Mucosa of gallbladder (tissue), 1 donor: ENCODE measurements at places on chromosomes 12 and 14. TPM values are rescaled to one million over a fixed set of nuclear protein-coding genes. Genes with fewer than 3 reads are reported as not detected.

The TAS2R10 gene
- 0.92 TPM for total RNA-seq

The LRRC43 gene
- 3.5 TPM for total RNA-seq

The CAPS2 gene
- 12.4 TPM for total RNA-seq

The LRP1 gene
- total RNA-seq, result 241 TPM

The EID3 gene
- total RNA-seq, result 3.9 TPM

The CCDC198 gene
- 110 TPM for total RNA-seq

The SEC23A gene
- 72.3 TPM for total RNA-seq

The POTEM gene
- total RNA-seq, result not detected

The DHRS2 gene
- 0.43 TPM for total RNA-seq

The TAS2R43 gene
- total RNA-seq, result 0.35 TPM

DNA sequence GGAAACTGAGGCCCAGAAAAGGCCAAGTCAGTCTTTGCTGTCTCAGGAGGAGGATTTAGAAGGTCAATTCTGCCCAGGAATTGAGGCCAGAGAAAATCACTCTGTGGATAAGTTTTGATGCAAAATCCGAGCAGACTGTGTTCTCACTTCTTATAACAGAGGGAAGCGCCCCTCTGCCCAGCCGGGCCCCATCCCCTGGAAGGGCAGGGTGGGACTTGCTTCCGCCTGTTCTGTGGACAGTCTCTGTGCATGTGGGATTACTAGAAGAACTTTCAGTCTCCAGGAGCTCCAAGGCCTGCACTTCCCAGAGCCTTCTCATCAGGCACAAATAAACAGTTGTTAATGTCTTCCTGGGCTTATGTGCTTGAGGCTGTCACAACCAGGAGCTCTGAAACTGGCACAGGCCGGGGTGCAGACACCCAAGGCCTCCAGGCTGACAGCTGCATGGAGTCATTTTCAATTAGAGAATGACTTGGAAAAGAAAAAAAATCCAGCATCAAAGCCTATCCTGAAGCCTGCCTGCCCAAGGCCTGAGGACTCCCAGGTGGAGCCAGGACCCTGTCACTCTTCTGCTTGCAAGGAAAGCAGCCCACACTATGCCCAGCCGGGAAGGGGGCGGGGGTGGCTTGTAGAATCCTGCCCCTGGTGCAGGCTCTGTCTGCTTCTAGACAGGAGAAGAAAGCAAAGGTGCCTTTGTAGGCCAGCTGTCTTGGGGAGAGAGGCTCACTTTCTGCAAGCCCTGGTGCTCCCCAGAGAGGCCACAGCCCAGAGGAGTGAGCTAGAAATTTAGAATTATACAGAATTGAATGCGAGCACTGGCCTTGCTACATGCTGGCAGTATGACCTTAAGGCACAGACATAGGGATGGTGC, 84.7 kb downstream of the NTF3 start:
- DNase-seq, result no peak

DNA sequence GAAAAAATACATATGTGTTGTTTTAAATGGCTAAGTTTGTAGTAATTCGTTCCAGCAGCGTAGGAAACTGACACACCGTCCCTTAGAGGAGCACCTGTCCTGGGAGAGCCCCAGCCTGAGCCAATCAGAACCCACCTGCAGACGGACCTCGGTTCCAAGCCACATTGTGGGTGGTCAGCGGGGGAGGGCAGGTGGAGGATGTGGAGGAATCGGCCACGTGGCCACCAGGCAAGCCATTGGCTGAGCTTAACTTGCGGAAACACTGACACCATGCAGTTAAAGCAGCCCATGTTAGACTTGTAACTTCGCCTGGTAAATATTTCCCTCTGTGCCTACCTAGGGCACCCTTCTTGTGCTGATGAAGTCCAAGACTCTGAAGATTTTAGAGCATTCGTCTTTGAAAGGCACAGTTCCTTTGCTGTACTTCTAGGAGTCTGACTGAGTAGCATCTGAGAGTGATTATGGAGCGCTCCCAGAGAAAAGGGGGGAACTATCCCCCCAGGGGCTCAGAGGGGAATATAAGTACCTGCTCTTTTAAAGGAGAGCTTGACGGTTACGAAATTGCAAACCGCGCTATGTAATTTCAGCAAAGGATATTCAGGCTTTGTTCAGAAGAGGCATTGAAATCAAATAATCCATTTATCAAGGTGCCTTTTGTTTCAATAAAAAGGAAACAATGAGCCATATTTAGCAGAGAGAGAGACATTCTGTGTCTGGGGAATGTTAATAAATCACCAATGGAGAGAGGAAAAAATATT, 135.7 kb downstream of the TMEM132C start:
- no peak for DNase-seq

DNA sequence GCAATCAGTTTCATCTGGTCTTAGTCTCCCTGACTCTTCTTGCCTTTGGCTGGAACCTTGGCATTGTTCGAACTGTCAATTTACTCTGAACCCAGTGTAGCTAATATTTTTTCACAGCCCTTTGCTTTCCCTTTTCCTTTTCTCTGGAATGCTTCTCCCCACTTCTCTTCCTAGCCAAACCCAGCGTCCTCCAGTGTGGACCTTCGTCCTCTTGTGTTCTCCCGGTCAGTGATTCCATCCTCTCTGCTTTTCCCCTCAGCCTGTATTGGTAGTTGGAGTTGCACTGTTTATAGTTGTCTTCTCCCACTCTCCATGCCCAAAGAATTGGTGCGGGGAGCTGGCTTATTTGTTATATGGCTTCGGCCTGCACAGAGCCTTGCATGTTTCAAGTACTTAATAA, 9.4 kb downstream of the ACVR1B start:
- no peak for DNase-seq

DNA sequence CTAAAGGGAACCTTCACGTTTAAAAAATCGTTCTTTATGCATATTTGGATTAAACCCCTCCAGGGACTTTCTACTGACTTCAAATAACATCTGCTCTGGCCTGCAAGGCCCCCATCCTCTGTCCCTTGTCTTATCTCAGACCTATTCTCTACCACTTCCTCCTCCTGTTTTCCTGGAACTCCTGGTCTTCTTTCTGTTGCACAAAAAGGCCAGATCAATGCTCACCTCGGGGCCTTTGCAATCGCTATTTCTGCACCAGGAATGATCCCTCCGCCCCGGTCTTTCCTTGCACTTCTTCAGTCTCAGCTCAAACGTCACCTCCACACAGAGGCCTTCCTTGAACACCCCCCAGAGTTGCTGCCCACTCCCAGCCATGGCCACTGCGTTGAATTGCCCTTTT, 57.6 kb upstream of the BEGAIN start:
- DNase-seq, result no peak

DNA sequence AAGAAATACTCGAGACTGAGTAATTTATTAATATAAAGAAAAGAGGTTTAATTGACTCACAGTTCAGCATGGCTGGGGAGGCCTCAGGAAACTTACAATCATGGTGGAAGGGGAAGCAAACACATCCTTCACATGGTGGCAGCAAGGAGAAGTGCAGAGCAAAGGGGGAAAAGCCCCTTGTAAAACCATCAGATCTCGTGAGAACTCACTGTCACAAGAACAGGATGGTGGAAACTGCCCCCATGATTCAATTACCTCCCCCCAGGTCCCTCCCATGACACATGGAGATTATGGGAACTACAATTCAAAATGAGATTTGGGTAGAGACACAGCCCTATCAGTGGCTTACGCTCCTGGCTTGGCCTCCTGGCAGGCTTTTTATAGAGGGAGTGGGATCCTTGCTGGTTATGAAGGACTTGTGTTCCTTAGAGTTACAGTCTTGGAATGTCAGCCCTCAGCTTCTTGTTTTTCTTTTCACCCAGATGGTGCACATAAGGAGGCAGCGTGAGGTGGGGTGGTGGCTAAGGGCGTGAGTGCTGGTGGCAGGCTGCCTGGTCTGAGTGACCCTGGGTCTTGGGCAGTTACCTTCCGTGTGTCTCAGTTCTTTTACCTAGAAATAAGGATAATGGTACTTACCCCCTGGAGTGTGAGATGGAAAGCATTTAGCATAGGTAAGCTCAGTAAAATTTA, 25.7 kb downstream of the TRAF3 start:
- no peak for DNase-seq

GRCh38 chr12:6909421-6910145, 4.8 kb upstream of the ENO2 start:
- DNase-seq, result no peak

GRCh38 chr12:132379996-132380395, 50.6 kb upstream of the GALNT9 start:
- DNase-seq, result no peak

DNA sequence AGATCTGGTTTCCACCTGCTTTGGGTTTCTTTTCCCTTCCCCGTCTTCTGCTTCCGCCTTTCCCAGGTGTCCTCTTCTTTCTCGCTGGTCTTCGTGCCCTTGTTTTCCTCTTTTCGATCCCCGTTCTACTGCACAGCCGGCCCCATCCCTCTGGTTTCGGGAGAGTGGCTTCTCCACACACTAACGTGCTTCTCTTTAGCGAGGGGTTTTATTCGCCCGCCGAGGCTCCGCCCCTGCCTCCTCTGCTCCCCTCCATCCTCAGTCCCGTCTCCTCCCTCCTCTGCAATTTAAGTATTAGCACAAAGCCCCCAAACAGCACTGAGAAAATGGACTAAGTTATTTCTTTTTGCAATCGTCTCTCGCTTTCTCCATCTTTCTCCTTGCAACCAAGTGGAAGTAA, at the start of gene SLC7A8:
Gene SLC7A8, minus strand, starts transcription at position 182 of the 400 bp plus-strand sequence. CDS start 746 bp downstream, outside the sequence.
- DNase-seq, result peak; percentile 70

GRCh38 chr12:113432986-113433385, 10.8 kb downstream of the SDSL start:
- DNase-seq, result no peak

DNA sequence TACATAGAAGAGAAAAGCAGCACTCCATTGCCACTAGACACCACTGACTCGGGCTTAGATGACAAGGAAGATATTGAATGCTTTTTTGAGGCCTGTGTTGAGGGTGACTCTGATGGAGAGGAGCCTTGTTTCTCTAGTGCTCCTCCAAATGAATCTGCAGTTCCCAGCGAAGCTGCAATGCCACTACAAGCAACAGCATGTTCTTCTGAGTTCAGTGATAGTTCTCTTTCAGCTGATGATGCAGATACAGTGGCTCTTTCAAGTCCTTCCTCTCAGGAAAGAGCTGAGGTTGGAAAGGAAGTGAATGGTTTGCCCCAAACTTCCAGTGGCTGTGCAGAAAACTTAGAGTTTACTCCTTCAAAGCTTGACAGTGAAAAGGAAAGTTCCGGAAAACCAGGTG, 114.5 kb upstream of the NPAS3 start:
- DNase-seq, result no peak

- DNase-seq, result no peak
Observed at GRCh38 chr14:36183402-36183801, 6.9 kb upstream of the PTCSC3 start.

GRCh38 chr14:72254937-72255472, 322.8 kb downstream of the RGS6 start:
- DNase-seq, result no peak

- no peak for DNase-seq
Observed at GRCh38 chr12:53969588-53970259, 3.2 kb upstream of the HOXC11 start.

DNA sequence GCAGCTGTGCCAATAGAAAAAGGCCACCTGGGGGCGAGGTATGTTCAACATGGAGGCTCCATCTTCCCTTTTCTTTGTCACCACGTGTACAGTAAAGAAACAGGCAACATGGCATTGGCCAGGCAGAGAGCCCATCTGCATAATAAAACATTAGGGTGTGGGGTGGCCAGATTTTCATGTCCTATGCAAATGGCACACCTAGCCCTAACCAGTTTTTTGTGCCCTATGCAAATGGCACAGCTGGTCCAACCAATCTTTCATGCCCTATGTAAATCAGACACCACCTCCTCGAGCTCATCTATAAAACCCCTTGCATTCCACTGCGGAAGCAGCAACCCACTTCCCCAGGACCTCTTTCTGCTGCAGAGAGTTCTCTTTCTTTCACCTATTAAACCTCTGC, 149.1 kb upstream of the RGS6 start:
- no peak for DNase-seq

DNA sequence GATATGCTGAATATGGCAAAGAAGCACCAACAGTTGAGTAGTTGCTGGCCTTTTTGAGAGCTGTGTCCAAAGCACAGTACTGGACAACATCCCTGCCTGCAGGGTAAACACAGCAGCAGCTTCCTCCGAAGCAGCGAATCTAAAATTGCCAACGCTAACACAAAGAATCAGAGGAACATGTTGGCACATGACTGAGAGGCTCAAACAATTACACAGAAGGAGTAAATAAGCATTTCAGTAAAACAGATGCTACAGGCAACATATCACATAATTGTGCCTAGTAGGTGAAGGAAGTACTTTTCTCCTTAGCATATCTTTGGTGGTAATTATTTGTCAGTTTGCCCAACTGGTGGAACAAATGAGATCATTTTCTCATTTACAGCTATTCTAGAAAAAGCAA, 52.1 kb downstream of the KICS2 start:
- DNase-seq, result no peak

GRCh38 chr14:105486974-105487448, 325 bp downstream of the CRIP1 start:
- no peak for DNase-seq

DNA sequence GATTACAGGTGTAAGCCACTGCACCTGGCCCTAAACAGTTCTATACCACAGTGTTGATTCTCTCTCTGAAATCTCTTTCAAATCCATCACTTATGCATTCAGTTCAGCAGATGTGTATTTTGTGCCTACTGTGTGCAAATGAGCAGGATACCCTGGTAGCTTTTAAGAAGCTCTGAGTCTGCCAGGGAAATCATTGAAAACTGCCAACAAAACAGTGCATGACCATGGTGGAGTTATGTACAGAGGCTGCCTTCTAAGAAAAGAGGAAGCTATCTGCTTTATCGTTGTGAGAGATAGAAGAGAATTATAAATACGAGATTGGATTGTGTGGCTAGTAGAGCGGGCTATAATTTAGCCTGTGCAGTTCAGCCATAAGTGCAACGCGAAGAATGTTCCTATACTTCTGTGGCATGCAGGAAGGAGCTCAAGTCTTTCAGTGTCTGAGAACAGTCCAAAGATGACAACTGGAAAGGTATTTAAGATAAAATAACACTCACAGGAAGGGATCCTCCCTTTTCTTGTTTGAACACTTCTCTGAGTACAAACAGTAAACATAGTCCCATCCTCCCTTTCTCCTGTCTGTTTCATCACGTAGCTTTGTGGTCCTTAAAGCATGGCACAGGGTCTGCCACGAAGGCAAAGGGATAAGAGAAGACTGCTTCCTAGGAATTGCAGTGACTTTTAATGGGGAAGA, 4.3 kb downstream of the DIP2B start:
- DNase-seq, result no peak

- DNase-seq, result no peak
Observed at GRCh38 chr12:3538466-3539030, 47.5 kb downstream of the PRMT8 start.

DNA sequence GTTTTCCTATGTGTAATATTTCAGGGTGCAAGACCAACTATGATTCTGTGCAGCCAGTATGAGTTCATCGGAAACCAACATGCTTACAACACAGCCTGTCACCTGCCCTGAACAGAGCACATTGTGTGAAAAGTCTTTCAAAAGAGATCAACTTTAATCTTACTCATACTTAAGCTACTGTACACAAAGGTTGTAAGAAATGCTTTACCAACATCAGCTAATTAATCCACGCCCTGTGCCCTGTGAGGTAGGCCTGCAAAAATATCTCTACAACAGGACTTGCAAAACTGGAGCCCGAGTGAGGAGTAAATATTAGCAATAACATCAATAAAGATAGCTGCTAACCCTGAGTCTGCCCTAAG, 15.1 kb downstream of the APPL2 start:
- DNase-seq, result no peak
